GM23338 (cell line): ENCODE measurements at places on chromosomes 13 and 19. TPM values are rescaled to one million over a fixed set of nuclear protein-coding genes. Genes with fewer than 3 reads are reported as not detected.

DNA sequence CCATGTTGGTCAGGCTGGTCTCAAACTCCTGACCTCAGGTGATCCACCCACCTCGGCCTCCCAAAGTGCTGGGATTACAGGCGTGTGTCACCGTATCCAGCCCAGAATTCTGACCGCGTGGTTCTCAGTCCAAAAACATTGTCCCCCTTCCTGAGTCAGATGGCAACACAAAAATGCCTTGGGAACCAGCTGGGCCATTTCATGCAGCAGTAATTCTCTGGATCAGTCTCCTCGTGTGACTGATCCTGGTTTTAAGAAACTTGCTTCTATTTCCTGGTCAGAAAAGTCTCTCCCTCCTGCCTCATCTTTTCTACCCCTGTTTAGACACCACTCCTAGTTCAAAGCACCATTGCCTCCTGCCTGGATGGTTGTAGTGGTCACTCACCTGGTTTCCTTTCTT is 60.9 kb upstream of the USP29 start:
- H3K4me3 ChIP-seq: no peak overlapping the region
- H3K4me1 ChIP-seq: no peaks in the 10 kb centered on the region
- no peak for DNase-seq
- H3K27ac ChIP-seq: no peak overlapping the region

GRCh38 chr13:114128624-114129522 is 3.5 kb downstream of the RASA3 start:
- no peak for DNase-seq
- H3K4me3 ChIP-seq: no peak overlapping the region
- peaks cover 25% of the 10 kb centered on the region for H3K4me1 ChIP-seq
- H3K27me3 ChIP-seq: peaks cover 5% of the 10 kb centered on the region; the same call in 1 of the 2 replicates
- H3K27ac ChIP-seq: peak overlapping the region; percentile 73

DNA sequence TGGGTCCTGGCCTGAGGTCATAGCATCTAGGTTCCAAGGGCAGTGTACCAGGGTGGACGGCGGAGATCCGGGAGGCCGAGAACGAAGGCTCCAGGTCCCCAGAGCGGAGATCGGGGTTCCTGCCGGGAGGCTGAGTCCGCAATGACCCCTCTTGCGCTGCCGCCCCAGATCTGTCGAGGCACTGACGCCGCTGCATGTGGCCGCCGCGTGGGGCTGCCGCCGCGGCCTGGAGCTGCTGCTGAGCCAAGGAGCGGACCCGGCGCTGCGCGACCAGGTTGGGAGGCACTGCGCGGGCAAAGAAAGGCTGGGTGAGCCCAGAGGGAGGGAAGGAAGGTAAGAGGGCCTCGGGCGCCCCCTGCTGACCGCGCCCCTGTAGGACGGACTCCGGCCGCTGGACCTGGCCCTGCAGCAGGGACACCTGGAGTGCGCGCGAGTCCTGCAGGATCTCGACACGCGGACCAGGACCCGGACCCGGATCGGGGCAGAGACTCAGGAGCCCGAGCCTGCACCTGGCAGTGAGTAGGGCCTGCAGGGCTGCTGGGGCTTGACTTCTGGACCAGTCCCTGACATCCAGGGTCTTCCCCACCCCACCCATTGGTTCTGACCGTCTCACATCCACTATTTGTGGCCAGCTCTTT is 906 bp downstream of the ANKLE1 start:
- no peaks in the 10 kb centered on the region for H3K36me3 ChIP-seq
- H3K27me3 ChIP-seq: peaks cover 6% of the 10 kb centered on the region; the same call in 1 of the 2 replicates
- DNase-seq: peak; percentile 95

GRCh38 chr13:27991881-27992280 is 3.4 kb upstream of the URAD start:
- DNase-seq: no peak
- no peaks in the 10 kb centered on the region for H3K36me3 ChIP-seq
- no peak overlapping the region for H3K4me3 ChIP-seq
- no peaks in the 10 kb centered on the region for H3K4me1 ChIP-seq
- no peaks in the 10 kb centered on the region for H3K27me3 ChIP-seq
- no peak overlapping the region for H3K27ac ChIP-seq

GRCh38 chr19:18742838-18743783 is 48.0 kb downstream of the COMP start:
- no peaks in the 10 kb centered on the region; the same call in 1 of the 2 replicates for H3K4me1 ChIP-seq
- no peak overlapping the region for H3K4me3 ChIP-seq
- H3K27me3 ChIP-seq: no peaks in the 10 kb centered on the region
- no peak for DNase-seq

The SIGLEC11 gene
- not detected in 2 replicates for total RNA-seq

The TPTE2 gene
- not detected in 2 replicates for total RNA-seq

The ZNF568 gene
- total RNA-seq: 10.3 and 10.5 TPM in 2 replicates
